ENCODE measurements at places on chromosomes 12 and 14.

DNA sequence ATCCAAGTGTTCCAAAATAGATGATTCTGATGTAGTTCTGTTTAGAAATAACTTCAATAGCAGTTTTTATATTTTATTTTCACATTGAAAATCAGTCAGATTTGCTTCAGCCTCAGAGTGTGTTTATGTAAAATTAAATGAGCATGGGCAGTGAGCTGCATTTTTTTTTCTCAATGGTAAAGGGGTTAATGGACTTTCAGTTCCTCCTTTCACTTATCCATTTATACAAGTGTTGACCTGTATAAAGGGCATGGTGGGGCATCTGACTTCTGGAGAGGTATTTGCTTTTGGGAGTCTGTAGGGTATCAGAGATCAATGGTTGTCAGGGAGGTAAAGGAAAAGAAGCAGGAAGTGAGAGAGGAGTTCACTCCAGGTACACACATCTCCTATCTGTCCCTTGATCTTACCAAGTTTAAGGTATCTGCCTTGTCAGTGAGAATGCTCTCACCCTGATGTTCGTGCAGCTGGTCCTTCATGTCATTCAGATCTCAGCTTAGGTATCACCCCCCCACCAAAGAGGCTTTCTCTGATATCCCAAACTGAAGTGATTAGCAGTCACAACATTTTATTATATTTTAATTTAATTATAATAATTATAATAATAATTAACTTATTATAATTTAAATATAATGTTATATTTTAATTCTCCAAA, 181.6 kb upstream of the LMNTD1 start:
- DNase-seq: no peak

DNA sequence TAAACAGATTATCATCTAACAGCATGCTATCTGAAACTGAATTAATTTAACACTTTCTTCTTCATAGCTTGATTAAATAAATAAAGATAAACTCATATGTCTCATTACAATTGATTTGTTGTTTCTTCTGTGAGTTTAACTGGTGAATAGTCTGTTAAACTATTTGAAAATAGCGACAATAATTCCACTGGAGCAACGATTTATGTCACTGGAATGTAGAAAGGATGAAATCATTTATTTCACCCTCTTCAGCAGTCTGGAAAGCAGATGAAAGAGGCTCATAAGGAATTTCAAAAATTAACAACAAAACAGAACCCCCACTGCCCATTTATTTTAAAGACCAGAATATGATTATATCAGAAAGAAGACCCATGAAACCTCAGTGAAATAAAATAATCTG, 1165.1 kb upstream of the USP15 start:
- no peak for DNase-seq

DNA sequence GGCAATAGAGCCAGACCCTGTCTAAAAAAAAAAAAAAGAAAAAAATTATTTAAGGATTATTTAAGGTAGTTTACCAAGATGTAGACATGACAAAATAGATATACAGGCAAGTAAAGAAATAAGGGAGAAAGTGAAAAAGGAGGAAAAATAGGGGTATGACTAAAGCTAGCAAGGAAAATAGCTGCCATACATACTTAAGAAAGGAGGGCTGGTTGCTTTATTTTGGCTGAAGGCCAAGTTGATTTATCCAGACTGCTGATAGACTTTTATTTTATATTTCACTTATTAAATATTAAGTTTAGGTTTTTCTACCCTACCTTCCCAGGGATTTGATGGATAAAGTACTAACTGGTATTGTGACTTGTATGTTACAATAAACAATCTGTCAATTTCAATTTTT, 8.3 kb upstream of the AEBP2 start:
- no peak for DNase-seq

DNA sequence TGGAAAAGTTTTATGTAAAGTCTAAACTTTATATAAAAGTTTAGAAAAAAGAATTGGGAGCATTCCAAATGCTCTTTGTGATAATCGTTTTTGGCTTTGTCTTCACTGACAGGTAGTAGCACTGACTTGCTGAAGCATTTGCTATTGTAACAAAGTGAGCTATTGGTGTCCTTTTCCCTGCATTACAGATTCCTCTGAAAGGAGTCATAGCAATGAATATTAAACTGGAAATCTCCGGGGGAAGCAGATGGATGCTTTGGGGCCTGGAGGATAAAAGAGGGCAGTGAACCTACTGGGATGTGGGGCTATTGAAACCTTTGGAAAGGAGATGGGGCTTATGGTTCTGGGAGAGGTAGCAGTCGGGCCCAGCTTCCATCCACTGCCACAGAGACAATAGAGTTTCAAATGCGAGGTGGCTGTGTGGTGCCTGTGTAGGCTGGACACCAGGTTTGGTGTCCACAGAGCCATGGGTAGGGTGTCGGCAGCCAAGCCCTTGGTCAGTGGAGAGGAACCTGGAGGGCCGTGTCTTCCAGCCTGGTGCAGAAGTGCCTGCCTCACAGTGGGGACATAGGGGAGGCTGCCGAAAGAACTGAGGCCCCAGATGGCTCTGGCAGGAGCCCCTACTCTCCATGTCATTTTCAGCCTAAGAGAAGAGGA, 10.1 kb downstream of the GSG1 start:
- peak; percentile 44 for DNase-seq

- DNase-seq: no peak
These were observed 1.4 kb downstream of the KCNMB4 start for GRCh38 chr12:70367258-70368141.

DNA sequence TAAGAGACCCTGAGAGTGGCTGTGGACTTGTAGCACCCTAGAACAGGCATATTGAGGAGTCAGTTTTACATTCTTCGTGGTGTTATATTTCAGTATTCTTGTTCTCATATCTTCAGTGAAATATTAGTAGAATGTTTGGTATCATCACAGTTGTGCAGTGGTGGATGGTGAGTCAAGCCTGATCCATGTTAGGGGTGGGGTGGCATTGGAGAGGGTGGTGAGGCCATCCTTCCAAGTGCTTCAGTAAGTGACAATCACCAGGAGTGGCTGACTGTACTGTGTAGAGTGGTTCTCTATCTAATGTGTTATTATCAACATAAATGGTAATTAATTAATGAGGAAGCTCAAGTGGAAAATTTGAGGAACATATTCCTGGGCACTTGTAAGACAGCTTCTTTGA, 197.7 kb upstream of the SLC16A7 start:
- DNase-seq: peak; percentile 39

GRCh38 chr12:81465191-81465590, 294.0 kb downstream of the PPFIA2 start:
- DNase-seq: no peak

Data from NCI-H524 (cell line).